ENCODE measurements at places on chromosomes 13 and 19.

GRCh38 chr19:10372690-10373089 is 7.7 kb downstream of the TYK2 start:
- DNase-seq: no peak

DNA sequence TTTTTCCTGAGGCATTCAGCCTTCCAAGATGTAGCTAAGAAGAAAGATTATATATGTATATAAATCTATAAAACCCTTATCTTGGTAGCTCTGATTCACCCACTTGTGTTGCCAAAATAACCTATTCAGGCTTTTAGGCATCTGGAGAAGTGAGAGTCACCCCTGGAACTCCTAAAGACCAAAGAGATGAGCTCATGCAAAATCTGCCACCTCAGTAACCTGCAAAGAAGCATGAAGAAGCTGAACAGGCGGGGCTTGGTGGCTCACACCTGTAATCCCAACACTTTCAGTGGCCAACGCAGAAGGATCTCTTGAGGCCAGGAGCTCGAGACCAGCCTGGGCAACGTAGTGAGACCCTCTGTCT is 393.7 kb downstream of the FOXO1 start:
- DNase-seq: no peak

DNA sequence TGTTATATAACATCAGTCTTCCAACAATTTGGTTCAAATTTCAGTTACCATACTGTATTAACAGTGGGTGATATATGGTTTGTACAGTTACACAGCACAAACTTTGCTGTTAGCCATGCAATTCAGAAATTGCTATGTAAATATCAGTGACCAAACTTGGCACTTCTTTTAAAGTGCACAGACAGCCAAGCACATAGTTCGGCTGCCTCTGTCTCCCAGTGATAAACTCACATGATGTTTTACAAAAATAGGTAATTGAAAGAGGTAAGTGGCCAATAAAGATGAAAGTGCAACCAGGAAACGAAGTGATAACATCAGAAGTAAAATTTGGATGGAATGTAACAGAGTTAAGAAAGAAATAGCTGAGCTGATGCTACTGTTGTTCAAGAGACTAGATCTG is 143.9 kb downstream of the PCDH9 start:
- no peak for DNase-seq

GRCh38 chr13:21478881-21479808 is 20.0 kb upstream of the ZDHHC20 start:
- no peak for DNase-seq

DNA sequence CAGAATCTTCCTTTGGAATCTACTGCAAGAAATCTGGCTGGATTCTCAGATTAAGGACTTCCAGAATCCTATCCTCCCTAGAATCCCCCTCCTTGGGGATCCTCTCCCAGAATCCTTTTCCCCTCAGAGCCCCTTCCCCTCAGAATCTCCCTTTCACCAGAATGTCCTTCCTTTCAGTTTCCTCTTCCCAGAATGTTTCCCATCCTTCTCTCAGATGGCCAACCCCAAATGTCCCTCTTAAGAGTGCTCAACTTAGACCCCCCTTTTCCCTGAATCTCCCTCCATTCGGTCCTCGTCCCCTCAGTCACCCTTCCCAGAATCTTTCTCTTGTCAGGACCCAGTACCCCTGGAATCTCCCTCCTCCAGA is 584 bp upstream of the RPS16 start:
- DNase-seq: no peak

GRCh38 chr19:16229322-16229641 is 31.6 kb downstream of the AP1M1 start:
- DNase-seq: no peak

GRCh38 chr13:72397265-72397664 is 330.2 kb downstream of the MZT1 start:
- no peak for DNase-seq

DNA sequence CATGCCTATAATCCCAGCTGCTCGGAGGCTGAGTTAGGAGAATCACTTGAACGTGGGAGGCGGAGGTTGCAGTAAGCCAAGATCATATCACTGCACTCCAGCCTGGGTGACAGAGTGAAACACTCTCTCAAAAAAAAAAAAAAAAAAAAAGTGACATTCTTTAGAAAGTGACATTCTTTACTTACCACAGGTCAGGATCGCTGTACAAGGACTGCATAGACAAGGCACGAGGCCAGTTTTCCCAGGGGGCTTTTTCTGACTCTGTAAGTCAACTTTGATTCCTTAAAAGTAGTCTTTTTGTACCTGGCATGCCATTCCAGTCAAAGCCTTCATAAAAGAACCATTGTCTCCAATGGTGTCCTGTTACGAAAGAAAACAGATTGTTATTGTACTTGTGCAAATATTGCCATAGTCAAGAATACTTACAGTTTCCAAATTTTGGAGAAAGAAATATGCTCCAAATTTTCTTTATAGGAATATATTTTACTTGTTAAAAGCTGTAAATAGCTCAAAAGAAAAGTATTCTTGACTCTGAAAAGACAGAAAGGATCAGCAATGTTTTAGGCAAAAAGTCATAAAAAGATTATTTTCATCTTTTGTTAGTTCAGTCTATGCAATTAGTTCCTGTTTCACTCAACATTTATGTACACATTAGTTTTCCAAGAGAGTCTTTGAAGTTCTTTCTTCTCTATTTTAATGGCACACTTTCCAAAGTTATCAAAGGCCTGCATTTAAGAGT is 39.3 kb downstream of the CEACAM1 start:
- DNase-seq: no peak

DNA sequence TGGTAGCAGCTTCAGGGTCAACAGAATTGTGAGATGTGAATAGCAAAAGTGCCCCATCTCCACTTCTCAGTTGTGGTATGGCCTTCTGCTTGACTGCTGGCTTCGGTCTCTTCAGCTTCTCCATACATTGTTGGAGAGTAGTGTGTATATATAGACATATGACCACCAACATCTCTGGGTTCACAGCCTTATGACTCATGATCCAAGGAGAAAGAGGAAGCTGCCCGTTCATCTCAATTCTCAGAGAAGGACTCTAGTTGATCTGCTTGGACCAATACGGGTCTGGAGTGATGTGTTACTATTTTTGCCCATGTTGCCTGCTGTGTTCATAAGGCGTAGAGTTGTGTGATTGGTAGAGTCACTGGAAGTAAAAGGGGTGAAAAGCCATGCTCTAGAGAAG is 3.6 kb upstream of the COMMD6 start:
- no peak for DNase-seq

GRCh38 chr13:44726214-44726613 is 150.1 kb upstream of the TSC22D1 start:
- no peak for DNase-seq

GRCh38 chr19:18607226-18608101 is 865 bp upstream of the CRLF1 start:
- DNase-seq: no peak

DNA sequence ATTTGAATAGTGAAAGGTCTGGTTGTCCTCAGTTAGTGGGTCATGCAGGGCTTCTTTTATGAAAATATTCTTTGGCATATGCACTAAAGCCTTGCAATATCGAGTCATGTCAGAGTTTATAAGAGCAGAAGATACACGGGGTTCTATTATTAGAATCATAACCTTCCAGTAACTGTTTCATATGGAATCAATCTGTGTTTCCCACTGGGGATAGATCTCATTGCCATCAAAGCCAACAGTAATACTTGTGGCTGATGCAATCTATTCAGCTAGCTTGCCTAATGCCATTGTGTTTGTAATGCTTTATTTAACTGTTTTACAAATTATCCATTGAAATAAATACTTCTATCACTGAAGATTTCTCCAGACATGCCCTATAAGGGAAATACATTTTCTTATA is 746.9 kb upstream of the PCDH9 start:
- no peak for DNase-seq
